Mesothelial cell of epicardium (in vitro differentiated cells): ENCODE measurements at places on chromosomes 3 and 15.

DNA sequence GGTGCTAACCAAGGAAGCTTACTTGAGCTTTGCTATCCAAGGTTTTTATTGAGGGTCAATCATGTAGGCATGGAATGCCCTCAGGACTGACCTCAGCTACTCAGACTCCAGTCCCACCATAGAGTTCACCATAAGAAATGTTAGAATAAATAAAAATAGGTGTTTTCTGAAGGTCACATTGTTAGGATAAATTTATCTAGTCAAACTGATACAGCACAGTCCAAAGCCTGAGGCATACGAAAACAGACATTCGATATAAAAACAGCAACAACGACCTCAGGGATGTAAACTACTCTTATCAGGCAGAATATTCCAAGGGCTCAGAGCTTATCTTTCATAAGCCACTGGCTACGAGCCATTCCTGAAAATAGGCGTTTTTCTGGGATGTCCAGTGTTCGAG lies 690.6 kb downstream of the MCTP2 start:
- DNase-seq, result no peak

- DNase-seq, result no peak
Measured at GRCh38 chr3:141938011-141938500, 61.6 kb downstream of the ATP1B3 start.

- peak; percentile 19 for DNase-seq
Measured at GRCh38 chr3:197149-197827, 725 bp downstream of the CHL1 start.

- no peak for DNase-seq
Measured at GRCh38 chr3:36812240-36812639, 47.9 kb upstream of the DCLK3 start.

GRCh38 chr15:62753518-62754221 lies 288.9 kb upstream of the TPM1 start:
- DNase-seq, result no peak

GRCh38 chr15:58357529-58358476 lies 74.0 kb upstream of the LIPC start:
- no peak for DNase-seq
